ENCODE measurements at places on chromosomes 1 and 21. TPM values are rescaled to one million over a fixed set of nuclear protein-coding genes. Genes with fewer than 3 reads are reported as not detected.

Gene SPRR1B
- not detected for total RNA-seq

Gene TMEM269
- under 0.01 TPM for total RNA-seq

Gene CA6
- total RNA-seq, result not detected

Gene S100A11
- total RNA-seq, result 325 TPM

DNA sequence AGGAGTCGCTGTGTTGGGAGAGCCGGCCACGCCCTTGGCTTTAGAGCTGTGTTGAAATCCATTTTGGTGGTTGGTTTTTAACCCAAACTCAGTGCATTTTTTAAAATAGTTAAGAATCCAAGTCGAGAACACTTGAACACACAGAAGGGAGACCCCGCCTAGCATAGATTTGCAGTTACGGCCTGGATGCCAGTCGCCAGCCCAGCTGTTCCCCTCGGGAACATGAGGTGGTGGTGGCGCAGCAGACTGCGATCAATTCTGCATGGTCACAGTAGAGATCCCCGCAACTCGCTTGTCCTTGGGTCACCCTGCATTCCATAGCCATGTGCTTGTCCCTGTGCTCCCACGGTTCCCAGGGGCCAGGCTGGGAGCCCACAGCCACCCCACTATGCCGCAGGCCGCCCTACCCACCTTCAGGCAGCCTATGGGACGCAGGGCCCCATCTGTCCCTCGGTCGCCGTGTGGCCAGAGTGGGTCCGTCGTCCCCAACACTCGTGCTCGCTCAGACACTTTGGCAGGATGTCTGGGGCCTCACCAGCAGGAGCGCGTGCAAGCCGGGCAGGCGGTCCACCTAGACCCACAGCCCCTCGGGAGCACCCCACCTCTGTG, 4.7 kb downstream of the C1orf35 start:
- no peak for DNase-seq

DNA sequence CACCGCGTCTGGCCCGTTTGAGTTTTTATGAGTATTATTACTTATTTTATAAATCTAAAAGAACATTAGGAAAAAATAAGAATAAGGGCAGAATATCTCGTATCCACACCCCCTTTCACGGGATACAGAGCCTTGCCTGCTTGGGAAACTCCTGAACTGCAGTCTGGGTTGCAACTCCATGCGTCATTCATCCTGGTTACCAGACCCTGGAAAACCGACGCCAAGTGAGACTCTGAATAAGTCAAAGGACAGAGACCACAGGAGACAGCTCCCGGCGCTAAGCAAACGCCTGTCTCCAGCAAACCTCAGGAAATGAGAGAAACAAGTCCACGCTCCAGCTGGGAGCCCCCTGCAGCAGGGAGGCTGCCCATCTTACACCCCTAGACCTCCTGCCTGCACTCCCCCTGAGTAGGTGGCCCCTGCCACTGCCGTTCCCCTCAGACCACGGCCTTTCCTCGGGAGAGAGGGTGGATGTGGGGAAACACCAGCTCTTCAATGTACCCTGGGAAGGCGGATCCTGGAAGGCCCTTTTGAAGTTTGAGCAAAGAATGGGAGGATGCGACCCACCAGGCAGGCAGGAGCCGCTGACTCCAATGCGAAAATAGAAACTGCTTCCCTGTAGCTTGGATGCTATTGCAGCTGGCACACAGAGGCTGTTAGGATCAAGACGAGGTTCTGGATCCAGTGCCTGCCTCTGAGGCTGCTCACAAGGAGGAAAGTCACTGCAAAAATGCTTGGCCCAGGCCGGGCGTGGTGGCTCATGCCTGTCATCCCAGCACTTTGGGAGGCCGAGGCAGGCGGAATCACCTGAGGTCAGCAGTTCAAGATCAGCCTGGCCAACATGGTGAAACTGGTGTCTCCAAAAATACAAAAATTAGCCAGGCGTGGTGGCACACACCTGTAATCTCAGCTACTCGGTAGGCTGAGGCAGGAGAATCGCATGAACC, 37.7 kb upstream of the GPR157 start:
- no peak for DNase-seq

GRCh38 chr1:51642739-51643142, 25.8 kb downstream of the OSBPL9 start:
- no peak for DNase-seq

- DNase-seq, result no peak
Measured at GRCh38 chr1:109937738-109938137, 27.1 kb downstream of the CSF1 start.

GRCh38 chr1:63710761-63711380, 62.9 kb upstream of the ROR1 start:
- DNase-seq, result no peak

GRCh38 chr1:168381850-168382249, 101.2 kb downstream of the TBX19 start:
- DNase-seq, result no peak

DNA sequence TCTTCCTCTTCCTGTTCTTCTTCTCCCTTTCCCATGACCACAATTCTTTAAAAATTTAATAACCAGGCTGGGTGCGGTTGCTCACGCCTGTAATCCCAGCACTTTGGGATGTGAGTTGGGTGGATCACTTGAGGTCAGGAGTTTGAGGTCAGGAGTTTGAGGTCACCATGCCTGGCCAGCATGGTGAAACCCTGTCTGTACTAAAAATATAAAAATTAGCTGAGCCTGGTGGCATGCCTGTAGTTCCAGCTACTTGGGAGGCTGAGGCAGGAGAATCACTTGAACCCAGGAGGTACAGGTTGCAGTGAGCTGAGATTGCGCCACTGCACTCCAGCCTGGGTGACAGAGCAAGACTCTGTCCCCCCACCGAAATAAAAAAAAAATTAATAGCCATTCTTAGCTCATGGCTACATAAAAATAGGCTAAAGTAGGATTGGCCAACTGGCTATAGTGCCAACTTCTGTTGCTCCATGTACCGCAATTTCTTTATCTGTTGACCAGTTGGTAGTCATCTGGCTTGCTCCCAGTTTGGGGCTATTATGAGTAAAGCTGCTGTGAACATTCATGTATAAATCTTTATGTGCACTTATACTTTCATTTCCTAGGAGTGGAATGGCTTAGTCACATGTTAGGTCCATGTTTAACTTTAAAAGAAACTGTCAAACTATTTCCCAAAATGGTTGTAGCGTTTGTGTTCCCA, 136.3 kb downstream of the PEX14 start:
- no peak for DNase-seq

DNA sequence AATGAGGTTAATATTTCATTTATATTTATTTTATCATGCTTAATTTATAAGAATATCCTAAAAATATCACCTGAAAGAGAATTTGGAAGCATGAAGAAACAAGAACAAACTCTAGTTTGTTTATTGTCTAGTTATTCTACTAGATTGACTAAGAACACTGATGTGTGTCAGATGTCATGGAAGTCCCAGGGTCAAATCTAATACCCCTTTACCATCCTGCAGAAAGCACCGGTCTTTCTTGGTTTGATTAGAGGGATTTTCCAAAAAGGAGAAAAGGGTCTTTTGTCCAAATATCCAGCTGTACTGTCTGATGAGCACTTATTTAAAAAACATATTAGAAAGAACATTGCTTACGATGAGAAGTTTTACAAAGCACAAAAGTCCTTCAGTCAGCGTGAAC, 20.7 kb upstream of the CR2 start:
- DNase-seq, result no peak

GRCh38 chr1:162357681-162358266, 18.9 kb downstream of the SPATA46 start:
- DNase-seq, result no peak

- DNase-seq, result no peak
Measured at GRCh38 chr1:33864460-33865389, 846 bp downstream of the HMGB4 start.

- DNase-seq, result no peak
Measured at GRCh38 chr1:10678852-10679251, 117.6 kb downstream of the CASZ1 start.

DNA sequence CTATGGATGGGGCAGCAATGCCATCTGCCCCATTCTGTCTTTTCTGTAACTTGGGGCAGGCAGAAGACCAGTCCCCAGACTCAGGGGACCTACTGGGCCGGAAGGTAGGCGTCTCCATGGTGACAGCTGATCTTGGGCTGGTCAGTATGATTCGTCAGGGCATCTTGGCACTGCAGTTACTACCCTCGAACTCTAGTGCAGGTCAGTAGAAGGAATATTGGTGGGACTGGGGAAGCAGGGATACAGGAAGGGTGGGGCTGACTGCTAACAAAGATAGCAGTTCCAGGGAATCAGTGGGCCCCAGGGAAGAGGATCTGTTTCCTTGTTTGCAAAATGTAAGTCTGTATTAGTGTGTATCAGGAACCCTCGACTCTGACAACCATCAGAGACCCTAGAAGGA, 26.2 kb downstream of the SZT2 start:
- DNase-seq, result no peak

- DNase-seq, result no peak
Measured at GRCh38 chr1:115829947-115830346, 11.0 kb downstream of the NHLH2 start.

DNA sequence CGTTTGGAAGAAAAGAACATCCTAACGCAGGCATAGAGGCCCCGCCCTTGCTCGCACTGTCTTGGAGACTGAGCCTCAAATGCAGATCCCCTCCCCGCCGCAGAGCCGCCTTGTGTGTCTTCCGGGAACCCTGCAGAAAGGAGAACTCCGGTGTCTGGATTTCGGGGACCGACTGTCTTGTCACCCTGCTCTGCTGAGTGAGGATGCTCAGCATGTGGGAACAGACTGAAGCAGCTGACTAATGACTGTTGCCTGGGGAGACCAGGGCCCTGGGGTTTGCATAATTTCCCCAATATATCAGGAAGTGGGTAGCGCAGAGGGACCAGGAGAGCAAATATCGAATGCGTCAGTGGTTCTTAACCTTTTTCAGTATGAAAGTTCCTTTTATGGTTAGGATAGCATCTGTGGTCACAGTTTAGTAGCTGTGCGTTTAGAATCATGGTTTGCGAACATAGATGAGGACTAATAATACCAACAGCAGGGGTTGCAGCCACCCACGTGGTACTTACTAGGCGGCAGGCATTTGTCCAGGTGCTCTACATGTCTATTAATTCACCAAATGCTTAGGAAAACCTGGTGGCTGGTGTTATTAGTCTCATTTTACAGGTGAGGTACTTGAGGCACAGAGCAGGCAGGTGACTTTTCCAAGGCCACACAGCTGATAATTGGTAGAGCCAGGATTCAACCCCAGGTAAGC, 14.3 kb downstream of the GPR137B start:
- no peak for DNase-seq

GRCh38 chr1:203142684-203143408, 15.3 kb downstream of the ADORA1 start:
- DNase-seq, result no peak

- DNase-seq, result no peak
Measured at GRCh38 chr1:40519517-40519916, 10.9 kb downstream of the EXO5 start.

DNA sequence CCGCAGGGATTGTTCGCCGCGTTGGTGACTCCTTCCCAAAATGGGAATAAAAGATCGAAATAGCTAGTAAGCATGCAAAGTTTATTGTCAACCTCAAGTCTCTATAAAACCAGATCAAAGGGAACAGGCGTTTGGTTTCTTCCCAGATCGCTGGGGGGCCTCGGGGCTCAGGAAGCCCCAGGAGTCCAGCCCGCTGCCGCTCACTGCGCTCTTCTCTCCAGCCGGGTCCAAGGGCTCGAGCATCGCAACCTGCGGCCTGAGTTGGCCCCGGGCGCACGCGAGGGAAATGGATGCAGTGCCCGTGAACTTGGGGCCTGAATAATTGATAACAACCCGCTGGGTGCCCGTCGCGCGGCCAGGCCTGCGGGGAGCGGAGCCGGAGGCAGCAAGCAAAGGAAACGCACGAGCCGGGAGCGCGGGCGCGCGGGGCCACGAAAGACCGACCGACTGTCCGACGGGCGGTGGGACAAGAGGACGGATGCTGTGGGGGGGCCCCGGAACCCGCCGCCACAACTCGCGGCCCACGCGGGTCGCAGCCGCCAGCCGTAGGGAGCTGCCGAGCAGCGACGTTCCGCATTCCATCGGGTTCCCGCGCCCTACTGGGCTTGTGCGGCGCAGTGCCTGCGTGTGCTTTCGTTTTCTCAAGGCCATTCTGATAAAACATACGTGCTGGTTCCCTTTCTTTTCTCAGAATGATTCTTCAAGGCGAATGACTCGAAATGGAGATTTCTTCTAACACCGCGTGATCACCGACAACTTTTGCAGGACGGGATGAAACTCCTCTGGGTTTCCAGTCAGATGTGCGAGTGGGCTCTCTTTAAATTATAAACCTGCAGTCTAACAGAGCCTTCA, 14.0 kb upstream of the ALX3 start:
- no peak for DNase-seq

DNA sequence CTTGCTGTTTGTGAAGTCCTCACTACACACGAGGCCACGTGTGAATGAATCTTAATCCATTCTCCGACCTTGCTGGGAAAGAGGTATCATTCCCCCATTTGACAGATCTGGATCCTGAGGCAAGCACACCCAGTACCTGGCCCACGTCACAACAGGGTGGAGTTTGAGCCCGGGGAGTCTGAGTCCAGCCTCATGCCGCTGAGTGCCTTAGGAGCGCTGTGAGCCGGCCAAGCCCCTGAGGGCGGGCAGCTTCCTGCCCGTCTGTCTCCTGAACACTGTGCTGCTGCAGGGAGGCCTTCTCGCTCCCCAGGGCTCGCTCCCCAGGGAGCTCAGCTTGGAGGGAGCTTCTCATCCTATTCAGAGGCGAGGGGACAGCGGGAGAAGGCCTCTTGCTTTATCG, 29.7 kb downstream of the SLC45A1 start:
- DNase-seq, result no peak
